ENCODE measurements at places on chromosomes 1 and 21.

DNA sequence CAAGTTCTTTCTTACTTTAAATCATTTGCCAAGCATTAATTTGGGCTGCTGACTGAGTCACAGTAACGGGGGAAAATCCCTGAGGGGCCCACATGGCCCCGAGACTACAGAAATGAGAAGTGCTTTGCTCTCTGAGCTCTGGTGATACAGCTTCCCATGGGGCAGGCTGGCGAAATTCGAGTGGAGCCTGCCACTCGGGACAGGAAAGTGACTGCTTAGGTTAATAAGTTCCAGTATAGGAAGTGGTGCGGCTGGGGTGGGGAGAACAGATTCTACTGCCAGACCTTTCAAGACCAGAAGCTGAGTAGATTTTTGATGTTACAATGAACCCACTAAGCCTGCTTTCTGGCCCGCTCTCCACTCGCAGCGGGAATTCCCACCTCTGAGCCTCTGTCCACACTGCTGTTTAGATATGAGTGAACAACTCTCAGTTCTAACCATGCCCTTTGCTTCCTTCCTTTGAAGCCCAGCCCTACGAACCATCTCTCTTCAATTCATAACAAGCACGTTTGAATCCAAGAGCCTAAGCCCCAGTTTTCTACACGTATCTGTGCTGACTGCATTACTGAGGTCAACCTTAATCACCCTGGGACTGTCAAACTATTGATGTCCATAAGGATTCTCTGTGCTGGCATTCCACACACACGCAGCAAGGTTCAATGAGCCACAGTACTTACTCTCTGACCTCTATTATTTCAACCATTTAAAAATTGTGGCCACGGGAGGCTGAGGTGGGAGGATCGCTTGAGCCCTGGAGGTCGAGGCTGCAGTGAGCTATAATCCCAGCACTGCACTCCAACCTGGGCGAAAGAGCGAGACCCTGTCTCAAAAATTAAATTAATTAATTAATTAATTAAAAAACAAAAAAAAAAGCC lies 9.6 kb downstream of the ZBTB17 start:
- DNase-seq = no peak

GRCh38 chr1:224343679-224344078 lies 13.0 kb upstream of the CNIH4 start:
- no peak for DNase-seq

DNA sequence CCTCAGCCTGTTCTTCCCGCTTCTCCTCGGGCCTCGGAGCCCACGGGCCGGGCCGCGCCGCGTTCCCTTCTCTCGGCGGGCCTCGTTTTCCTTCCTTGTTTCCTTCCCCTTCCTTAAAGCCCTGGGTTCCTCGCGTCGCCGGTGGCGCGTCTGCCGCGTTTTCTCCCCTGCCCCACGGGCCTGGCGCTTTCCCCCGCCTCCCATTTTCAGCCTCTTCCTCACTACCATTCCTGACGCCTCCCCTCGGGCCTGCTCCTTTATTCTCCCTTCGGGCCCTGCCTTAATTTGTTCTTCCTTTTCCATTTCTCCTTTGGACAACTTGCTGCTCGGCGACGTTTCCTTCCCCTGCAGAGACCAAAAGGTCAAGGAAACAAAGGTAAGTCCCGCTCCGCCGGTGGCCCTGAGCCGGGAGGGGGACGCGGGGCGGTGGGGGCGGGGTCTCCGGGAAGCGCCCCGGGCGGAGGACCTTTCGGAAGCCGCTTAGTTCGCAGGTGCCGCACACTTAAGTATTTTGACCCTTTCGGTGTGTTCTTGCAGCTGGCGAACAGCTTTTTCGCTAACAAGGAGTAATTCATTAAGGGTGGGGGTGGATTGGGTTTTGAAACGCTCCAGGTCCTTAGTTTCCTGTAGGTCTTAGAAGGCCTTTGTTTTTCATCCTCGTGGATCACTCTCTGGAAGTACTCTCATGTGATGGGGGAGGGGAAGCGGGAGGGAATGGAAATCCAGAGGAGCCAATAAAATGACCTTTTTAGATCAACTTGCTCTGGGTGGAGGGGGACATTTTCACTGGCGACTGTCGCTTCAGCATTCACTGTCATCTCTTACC lies 780 bp downstream of the YTHDF2 start:
- peak; percentile 71 for DNase-seq

- no peak for DNase-seq
Observed at GRCh38 chr1:8015036-8015808, 10.9 kb downstream of the ERRFI1 start.

DNA sequence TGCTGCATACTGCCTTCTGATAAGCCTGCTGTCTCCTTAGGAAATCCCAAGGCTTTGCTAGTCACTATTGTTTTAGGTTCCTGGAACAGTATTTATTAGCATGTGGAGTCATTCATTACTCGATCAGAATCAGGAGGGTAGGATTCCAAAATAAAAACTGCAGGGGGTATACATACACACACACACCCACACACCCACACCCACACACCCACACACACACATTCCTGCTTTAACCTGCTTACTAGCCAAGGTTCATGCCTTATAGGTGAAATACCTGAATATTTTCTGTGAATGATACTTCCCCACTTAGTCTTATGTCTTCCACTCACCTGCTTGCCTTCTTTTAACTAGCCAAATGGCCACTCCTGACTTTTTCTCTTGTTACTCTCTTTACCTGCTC lies 325.1 kb downstream of the ADGRL2 start:
- no peak for DNase-seq
